Retina (tissue), 1 donor: ENCODE measurements at places on chromosomes 2 and 18.

- DNase-seq = peak; percentile 40
Observed at GRCh38 chr2:158998551-158999248, 30.3 kb downstream of the TANC1 start.

- no peak for DNase-seq
Observed at GRCh38 chr18:63407734-63408133, 14.5 kb downstream of the VPS4B start.

GRCh38 chr2:8191427-8191826, 490.4 kb upstream of the ID2 start:
- no peak for DNase-seq

- DNase-seq = peak; percentile 92
Observed at GRCh38 chr18:45967007-45967706, at the start of gene EPG5. Gene EPG5 (minus strand): TSS chr18:45967329. CDS start chr18:45967239, 90 bp downstream.

DNA sequence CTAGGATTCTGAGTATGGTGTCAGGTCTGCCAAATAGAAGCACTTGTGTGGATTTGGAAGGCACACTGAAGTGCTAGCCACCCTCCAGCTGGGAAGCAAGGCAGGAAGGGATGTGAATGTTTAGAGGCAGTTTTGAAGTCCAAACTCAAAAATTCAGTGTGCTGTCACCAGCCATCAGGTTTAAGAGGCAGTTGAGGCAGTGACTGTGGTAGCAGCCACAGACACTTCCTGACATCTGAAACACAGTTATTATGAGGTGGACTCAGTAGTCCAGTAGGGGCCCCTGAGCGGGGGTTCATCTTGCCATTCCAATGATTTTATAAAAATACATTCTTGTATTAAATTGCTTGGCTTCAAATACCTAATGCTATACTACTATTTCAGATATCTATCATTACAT, 13.4 kb upstream of the DOCK10 start:
- DNase-seq = no peak

- DNase-seq = peak; percentile 21
Observed at GRCh38 chr2:186887107-186888090, 38.4 kb upstream of the ZSWIM2 start.
